Choroid plexus epithelial cell (primary cell): ENCODE measurements at places on chromosomes 2 and 18.

- DNase-seq: peak; percentile 24
Observed at GRCh38 chr2:111118981-111119821, 1.5 kb upstream of the BCL2L11 start.

DNA sequence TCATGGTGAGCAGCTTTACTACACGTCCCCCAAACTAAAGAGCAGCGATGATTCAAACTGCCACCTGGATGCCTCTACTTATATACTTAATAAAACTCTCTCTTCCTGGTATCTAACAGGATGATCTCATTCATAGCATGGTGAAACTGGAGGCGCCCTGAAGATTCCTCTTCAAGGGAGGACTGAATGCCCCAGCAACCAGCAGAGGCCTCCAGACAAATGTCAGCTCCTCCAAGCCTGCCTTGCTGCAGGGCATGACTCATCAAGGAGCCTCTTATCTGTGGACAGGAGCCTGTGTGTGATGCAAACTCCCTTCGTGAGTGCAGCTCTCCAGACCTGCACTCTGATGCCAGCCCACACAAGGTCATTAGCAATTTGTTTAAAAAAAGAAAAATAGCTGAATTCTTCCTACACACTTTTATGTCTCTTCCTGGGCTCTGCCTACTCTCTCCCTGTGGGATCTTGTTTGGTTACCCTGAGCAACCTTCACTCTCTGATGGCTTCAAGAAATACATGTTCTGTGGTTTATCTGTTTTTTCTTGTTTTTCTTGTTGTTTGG lies 30.2 kb downstream of the LONRF2 start:
- DNase-seq: peak; percentile 85

DNA sequence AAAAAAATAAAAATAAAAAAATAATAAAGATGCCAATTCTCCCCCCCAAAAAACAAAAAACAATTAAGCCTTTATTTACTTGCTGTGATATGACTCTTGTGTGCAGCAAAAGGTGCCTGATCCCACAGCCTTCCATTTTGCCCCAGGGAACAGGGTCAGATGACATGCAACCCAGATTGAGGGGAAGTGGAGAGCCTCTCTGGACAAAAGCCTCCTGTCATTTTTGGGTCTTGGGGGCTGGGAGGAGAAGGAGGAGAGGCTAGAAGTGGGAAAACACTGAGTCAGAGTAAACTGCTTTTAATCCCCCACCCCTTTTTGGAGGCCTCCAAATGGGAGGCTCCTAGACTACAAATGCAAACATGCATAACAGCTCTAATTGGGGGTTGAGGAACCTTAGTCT lies 46.6 kb upstream of the SCG2 start:
- DNase-seq: no peak

DNA sequence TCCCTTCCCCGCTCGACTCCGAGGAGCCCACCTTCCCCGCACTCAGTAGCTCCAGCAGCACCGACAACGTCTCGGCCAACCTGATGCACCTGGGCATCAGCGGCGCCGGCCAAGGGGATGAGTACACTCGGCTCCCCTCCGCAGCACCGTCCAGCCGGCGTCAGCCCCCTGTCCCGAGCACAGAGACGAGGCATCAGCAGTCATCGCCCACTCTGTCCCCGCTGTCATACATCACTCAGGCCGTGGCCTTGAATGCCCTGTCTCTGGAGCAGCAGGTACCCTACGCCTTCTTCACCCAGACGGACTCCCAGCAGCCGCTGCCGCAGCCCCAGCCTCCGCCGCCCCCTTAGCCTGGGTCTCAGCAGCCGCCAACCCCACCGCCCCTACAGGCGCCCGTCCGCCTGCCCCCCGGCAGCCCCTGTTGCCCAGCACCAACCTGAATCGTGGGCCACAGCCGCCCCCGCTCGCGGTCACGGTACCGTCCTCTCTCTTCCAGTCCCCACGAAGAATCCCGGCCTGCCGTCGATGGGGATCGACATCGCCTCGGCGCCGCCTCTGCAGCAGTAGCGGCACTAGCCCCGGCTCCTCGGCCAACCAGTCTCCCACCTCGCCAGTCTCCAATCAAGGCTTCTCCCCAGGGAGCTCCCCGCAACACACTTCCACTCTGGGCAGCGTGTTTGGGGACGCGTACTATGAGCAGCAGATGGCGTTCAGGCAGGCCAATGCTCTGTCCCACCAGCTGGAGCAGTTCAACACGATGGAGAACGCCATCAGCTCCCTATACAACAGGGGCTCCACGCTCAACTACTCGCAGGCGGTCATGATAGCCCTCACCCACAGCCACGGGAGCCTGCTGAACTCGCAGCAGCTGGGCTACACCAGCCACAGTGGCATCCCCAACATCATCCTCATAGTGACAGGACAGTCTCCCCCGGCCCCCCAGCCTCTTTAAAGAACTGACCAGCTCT lies 1195.9 kb upstream of the CHAC2 start:
- no peak for DNase-seq

DNA sequence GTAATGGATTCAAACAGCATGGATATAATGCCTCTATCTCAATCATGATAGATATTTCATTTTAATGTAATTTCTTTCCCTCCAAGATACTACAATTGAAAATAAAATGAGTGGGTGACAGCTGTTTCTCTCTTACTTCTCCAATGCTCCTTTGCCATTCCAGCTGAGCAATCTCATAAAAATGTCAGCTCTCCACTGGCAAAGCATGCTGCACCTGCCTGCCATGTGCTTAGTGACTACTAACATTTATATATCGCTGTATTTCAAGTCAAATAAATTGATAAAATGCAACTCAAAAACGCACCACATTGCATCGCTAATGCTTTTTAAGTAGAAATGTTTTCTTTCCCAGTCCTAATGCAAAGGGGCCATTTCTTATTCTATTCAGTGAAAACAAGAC lies 1093.9 kb downstream of the CBLN2 start:
- no peak for DNase-seq

GRCh38 chr2:231920795-231921194 lies 5.4 kb downstream of the NPPC start:
- no peak for DNase-seq

DNA sequence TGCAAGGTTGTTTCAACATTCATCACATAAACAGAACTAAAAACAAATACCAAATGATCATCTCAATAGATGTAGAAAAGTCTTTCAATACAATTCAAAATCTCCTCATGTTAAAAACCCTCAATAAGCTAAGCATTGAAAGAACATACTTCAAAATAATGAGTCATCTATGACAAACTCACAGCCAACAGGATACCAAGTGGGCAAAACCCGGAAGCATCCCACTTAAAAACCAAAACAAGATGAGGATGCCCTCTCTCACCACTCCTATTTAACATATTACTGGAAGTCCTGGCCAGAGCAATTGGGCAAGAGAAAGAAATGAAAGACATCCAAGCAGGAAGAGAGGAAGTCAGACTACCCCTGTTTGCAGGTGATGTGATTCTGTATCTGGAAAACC lies 992.2 kb upstream of the PIK3C3 start:
- peak; percentile 21 for DNase-seq

DNA sequence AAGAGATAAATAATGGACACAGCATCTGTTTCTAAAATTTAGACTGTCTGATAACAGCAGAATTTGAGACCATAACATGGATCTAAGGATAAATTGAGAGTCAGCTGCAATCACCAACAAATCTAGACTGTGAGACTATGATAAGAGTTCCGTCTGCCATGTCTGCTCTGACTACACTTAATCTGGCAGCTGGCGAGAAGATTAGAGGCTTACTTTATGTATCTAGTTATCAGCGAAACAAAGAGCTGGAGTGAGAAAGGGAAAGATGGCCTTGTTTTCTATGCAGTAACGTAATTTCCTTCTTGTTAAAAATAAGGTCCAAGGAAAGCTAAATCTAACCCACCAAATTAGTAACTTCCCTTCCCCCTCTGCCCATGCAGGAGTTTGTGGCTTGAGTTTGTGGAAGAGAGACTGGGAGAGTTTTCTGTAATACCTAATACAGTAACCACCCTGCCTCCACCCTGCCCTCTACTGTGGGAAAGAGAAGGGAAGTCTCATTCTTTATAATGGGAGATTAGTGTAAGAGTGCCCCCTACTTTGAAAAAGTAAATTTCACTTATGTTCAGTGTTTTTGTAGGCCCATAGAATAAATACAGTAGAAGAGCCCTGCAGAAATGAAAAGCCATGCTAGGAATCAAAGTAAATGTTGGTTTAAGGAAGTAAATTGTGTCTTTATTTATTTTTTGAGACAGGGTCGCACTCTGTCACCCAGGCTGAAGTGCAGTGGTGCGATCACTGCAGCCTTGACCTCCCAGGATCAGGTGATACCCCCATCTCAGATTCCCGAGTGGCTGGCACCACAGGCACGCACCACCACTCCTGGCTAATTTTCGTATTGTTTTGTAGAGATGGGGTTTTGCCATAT lies 27.5 kb downstream of the EML4 start:
- peak; percentile 82 for DNase-seq

GRCh38 chr18:7020995-7021777 lies 96.4 kb downstream of the LAMA1 start:
- DNase-seq: no peak

DNA sequence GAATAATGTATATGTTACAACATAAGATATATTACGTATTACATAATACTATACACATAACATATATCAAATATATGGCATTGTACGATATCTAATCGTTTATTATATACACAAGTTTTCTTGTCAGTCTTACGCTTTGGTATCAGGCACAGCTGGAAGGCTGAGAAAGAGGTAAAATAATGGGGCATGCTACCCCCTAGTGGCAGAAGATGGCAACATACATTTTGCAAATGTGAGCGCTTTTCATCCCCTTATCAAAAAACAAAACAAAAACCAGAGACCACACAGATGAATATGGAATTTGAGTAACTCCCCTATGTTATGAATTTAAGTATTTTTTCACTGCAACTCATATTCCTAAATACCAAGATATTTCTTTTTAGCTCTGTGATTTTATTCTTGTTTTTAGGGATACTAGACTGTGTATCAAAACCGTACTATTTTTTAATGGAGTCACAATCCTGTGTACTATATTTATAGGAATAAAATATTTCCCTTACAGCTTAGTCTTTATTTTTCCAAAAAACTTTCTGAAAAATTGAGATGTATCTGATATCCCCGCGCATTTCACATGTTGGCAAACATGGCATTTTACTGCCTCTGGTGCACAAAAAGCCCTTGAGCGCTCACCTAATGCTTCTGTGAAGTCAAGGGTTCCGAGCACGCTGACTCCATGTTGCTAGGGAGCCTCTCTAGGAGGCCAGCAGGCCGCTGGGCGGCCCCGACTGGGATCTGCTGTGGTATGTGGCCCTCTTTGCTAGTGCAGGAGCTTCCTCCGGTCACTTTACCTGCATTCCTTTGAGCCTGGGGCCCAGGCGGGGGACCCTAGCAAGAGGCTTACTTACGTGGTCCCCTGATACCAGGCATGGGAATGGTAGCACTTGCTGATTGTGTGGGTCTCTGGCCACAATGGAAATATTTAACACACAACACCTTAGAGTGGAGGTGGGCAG lies 62.5 kb downstream of the SLC4A3 start:
- peak; percentile 82 for DNase-seq

GRCh38 chr2:57448816-57449215 lies 597.8 kb upstream of the VRK2 start:
- peak; percentile 11 for DNase-seq

DNA sequence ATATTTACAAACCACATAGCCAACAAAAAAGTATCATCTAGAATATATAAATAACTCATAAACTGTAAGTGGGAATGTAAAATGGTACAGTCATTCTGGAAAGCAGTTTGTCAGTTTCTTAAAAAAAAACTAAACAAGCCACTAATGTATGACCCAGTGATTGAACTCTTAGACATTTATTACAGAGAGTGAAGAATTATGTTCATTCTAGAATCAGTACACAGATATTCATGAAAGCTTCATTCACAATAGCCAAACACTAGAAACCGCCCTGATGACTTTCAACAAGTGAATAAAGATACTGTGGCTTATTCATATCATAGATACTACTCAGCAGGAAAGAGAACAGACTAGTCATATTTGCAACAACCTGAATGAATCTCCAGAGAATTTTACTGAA lies 1541.5 kb downstream of the LRP1B start:
- DNase-seq: peak; percentile 39

GRCh38 chr18:75201282-75202270 lies 7.4 kb downstream of the PTGR3 start:
- DNase-seq: no peak

GRCh38 chr2:7683196-7683595 lies 766.0 kb downstream of the RNF144A start:
- no peak for DNase-seq

DNA sequence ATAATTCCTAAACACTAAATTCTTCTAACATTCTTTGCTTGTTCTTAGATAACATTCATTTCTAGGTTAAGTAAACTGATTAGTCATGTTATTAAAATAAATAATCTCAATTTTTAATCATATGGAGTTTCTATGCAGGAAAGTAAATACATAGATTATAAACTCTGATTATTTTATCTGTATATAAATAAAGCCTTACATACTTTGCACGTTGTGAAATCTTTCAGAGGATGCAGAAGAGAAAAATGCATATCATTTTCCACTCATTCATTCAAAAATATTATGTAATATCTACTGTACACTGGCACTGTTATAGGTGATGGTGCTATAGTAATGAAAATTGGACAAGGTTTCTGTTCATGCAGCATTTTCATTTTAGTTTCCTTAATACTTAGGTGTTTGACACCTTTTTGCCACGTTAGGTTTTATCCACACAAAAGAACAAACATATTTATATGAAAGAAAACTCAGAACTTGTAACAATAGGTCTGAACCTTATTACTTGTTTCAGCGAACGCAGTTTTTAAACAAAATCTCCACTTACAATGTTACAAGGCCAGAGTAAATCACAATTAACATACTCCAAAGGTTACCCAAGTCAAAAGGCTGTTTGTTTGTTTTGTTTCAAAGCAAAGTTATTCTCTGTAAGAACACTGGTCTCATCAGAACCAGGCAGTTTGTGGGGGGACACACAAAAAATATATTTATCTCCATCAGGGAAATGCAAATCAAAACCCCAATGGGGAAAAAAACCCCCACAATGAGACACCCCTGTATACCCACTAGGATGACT lies 27.4 kb downstream of the ADAM17 start:
- peak; percentile 33 for DNase-seq

DNA sequence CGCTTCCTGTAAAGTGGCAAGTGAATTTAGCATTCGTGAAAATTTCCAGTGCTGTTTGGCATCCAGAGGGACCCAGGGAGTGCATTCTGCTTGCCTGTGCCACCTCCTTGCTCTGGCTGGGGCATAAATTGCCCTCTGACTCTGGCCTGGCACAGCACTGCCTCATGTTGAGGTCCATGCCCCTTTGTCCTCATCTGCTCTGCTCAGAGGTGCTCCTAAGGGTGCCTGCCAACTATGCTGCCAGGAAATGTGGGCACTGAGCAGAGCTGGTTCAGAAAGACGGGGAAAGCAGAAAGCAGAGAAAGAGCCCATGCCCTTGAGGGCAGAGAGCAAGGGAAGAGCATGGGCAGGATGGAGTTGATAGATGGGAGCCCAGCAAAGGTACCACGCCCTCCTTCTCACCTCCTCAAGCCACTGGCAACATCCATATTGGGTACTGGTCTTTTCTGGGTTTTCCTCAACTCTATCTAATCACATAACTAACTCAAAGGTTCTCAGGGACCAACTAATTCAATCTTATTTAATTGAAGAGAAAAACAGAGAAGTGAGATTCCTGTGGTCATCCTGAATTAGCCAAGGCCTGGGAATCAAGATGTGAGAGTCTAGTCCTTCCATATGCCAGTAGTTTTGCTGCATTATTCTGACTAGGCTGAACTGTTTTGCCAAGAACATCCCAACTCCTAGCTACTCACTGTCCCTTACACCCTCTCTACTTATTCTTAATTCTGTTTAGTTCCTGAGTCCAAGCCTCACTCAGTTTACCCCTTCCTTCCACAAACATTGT lies 441.5 kb upstream of the TNP1 start:
- no peak for DNase-seq

GRCh38 chr2:148764815-148765214 lies 110.2 kb upstream of the KIF5C start:
- DNase-seq: no peak
